ENCODE measurements at places on chromosomes 1 and 21.
A peak's percentile ranks its signal among the peaks of the same experiment; 100 is the strongest.

GRCh38 chr1:39575191-39576015 is 1.2 kb downstream of the PABPC4 start:
- peak overlapping the region; percentile 89 for H3K27ac ChIP-seq
- no peaks in the 10 kb centered on the region for H3K27me3 ChIP-seq
- peak; percentile 54 for DNase-seq
- peak overlapping the region; percentile 86 for H3K4me3 ChIP-seq

DNA sequence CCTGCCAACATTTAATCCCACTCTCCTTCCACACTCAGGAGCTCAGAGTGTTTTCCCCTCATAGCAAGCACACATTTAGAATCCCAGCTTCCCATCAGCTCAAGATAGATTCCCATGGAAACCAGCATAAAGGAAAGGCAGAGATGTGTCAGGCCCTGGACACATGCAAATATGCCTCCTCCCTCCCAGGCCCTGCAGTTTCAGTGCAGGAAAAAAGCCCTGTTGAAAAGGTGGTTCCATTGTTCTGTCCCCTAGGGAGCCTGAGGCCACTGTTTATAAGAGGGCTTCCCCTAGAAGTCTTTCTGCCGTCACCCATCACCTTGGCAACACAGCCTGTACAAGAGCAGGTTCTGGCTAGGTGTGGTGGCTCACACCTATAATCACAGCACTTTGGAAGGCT is 3.6 kb downstream of the CACNA1S start:
- H3K27me3 ChIP-seq, result no peaks in the 10 kb centered on the region
- H3K36me3 ChIP-seq, result no peaks in the 10 kb centered on the region
- H3K4me3 ChIP-seq, result no peak overlapping the region

GRCh38 chr1:21290546-21290944 is 282 bp upstream of the ECE1 start:
- DNase-seq, result no peak
- peak overlapping the region; percentile 88 for H3K4me3 ChIP-seq
- H3K4me1 ChIP-seq, result peaks cover 73% of the 10 kb centered on the region

GRCh38 chr1:170685166-170685565 is 21.2 kb downstream of the PRRX1 start:
- no peaks in the 10 kb centered on the region for H3K36me3 ChIP-seq
- H3K4me3 ChIP-seq, result no peak overlapping the region
- H3K27ac ChIP-seq, result no peak overlapping the region
- H3K4me1 ChIP-seq, result no peaks in the 10 kb centered on the region
- H3K27me3 ChIP-seq, result peaks cover 15% of the 10 kb centered on the region

DNA sequence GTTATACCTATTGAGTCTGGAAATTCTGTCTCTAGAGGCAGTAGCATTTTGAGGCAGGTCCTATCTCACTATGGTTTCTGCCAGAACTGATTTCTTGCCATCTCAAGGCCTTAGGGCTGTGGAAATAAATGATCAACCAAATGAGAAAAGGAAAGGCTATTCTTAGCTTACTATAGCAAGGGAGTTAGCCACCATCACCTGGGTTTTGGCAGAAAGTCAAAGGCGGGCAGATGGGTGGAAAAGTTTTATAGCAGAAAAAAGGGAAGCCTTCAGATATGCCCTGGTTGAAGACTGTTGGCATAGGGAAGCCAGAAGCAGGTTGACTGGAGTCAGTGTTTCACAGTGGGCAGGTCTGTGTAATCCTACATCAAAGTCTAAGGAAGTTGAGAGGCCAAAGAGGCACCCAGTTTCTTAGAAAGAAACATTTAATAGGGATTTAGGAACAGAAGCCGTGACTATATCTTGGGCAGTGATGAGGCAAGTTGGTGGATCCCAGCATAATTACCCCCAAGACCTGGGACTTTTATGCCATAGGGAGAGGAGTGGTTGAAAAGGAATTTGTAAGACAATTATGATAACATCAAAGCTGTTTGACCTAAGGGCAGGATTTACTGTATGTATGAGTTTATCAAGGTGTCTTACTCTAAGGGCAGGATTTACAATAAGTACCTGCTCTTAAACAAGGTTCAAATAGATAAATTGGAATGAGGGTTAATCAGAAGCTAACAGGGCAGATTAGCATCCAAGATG is 29.7 kb downstream of the CTH start:
- no peak for DNase-seq
- peaks cover 21% of the 10 kb centered on the region for H3K36me3 ChIP-seq
- H3K4me3 ChIP-seq, result no peak overlapping the region
- H3K27me3 ChIP-seq, result no peaks in the 10 kb centered on the region
- H3K27ac ChIP-seq, result no peak overlapping the region

All from activated naive CD8-positive, alpha-beta T cell treated with anti-CD3 and anti-CD28 coated beads, Interleukin-2, amount 50 U/mL, for 24 hours (primary cell).